Smooth muscle cell of the pulmonary artery (primary cell): ENCODE measurements at places on chromosomes 12 and 14. TPM values are rescaled to one million over a fixed set of nuclear protein-coding genes. Genes with fewer than 3 reads are reported as not detected.

Gene GPR132
- 0.03 and 0.26 TPM in 2 replicates for total RNA-seq

Gene ERBB3
- total RNA-seq, result 0.10 and 0.52 TPM in 2 replicates

Gene TOMM20L
- not detected in 2 replicates for total RNA-seq

Gene OSBPL8
- total RNA-seq, result 111 and 127 TPM in 2 replicates

Gene RNASE3
- not detected in 2 replicates for total RNA-seq

Gene ST8SIA1
- total RNA-seq, result 2.2 and 2.6 TPM in 2 replicates

Gene STXBP6
- 1.7 and 7.6 TPM in 2 replicates for total RNA-seq

Gene C12orf54
- not detected in 2 replicates for total RNA-seq

Gene ALKBH1
- total RNA-seq, result 8.0 and 8.5 TPM in 2 replicates
